ENCODE measurements at places on chromosomes 7 and 10.

- H3K27ac ChIP-seq: no peak overlapping the region
- no peak for DNase-seq
- H3K4me1 ChIP-seq: no peaks in the 10 kb centered on the region
These were observed 237.4 kb downstream of the SEMA3D start for GRCh38 chr7:84949501-84949900.

GRCh38 chr10:61943674-61944378, 42.3 kb downstream of the ARID5B start:
- H3K4me1 ChIP-seq: peaks cover 58% of the 10 kb centered on the region
- H3K27ac ChIP-seq: peak overlapping the region; percentile 88
- DNase-seq: no peak
- H3K4me3 ChIP-seq: no peak overlapping the region
- no peaks in the 10 kb centered on the region for H3K27me3 ChIP-seq

- H3K4me1 ChIP-seq: peaks cover 53% of the 10 kb centered on the region
- peak overlapping the region; percentile 91 for H3K27ac ChIP-seq
- DNase-seq: no peak
- no peaks in the 10 kb centered on the region for H3K27me3 ChIP-seq
- peak overlapping the region; percentile 79 for H3K4me3 ChIP-seq
- no peaks in the 10 kb centered on the region for H3K36me3 ChIP-seq
These were observed 589 bp downstream of the LDB1 start for GRCh38 chr10:102119417-102120141.

DNA sequence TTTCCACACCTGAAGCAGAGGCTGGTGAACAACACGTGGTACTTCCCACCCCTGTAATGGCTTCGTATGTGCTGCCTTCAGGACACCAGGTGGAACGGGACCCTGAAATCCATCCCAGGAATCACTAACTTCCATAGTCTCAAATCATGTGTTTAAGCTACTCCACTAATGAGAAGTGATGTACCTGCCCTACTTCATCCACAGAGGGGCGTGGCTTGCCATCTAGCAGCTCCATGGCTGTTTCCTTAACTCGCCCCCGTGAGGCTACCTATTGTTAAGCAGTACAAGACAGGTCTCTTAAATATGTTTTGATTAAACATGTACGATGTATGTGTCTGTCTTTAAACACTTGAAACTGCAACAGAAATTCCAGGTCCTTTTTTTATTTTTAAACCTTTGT, 31.8 kb downstream of the ARL3 start:
- DNase-seq: no peak
- H3K4me3 ChIP-seq: no peak overlapping the region
- no peaks in the 10 kb centered on the region for H3K4me1 ChIP-seq
- no peaks in the 10 kb centered on the region for H3K27me3 ChIP-seq
- H3K27ac ChIP-seq: no peak overlapping the region
- H3K36me3 ChIP-seq: no peaks in the 10 kb centered on the region

DNA sequence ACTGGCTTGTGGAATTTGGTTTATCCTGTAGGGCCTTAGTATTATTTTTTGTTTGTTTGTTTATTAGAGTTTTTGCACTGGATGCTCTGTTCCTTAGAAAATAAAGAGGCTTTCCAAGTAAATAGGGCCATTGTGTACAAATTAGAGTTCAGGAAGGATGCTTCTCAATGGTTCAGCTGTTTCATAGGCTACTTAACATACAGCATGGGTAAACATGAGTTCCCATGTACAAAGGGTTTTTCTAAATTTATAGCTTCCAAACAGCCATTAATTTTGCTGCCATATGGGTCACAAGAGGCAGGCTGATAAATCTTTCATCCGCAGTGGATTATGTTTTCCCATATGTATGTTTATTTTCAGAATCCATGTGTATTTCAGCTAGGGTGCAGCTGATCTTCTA, 121.6 kb upstream of the WDR11 start:
- no peak overlapping the region for H3K27ac ChIP-seq
- no peaks in the 10 kb centered on the region for H3K27me3 ChIP-seq
- no peak overlapping the region for H3K4me3 ChIP-seq

- no peaks in the 10 kb centered on the region for H3K4me1 ChIP-seq
- H3K4me3 ChIP-seq: no peak overlapping the region
- no peak overlapping the region for H3K27ac ChIP-seq
- H3K27me3 ChIP-seq: no peaks in the 10 kb centered on the region
- no peak for DNase-seq
These were observed 47.9 kb downstream of the IRF5 start for GRCh38 chr7:128985660-128986059.

DNA sequence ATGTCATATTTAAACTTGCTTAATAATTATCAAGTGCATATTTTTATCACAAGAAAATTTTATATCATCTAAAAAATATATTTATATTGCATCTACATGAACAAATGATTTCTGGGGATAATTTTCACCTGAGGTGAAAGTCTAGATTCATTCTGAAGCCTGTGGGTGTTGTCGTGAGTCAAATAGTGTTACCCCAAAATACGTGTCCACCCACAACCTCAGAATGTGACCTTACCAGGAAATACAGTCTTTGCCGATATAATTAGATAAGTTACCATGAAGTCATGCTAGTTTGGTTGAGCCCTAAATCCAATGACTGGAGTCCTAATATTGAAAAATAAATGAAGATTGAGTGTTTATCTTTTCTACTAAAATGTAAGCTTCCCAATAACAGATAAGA, 203.0 kb upstream of the MDFIC start:
- H3K4me1 ChIP-seq: no peaks in the 10 kb centered on the region
- no peaks in the 10 kb centered on the region for H3K27me3 ChIP-seq
- no peak for DNase-seq
- no peak overlapping the region for H3K4me3 ChIP-seq

DNA sequence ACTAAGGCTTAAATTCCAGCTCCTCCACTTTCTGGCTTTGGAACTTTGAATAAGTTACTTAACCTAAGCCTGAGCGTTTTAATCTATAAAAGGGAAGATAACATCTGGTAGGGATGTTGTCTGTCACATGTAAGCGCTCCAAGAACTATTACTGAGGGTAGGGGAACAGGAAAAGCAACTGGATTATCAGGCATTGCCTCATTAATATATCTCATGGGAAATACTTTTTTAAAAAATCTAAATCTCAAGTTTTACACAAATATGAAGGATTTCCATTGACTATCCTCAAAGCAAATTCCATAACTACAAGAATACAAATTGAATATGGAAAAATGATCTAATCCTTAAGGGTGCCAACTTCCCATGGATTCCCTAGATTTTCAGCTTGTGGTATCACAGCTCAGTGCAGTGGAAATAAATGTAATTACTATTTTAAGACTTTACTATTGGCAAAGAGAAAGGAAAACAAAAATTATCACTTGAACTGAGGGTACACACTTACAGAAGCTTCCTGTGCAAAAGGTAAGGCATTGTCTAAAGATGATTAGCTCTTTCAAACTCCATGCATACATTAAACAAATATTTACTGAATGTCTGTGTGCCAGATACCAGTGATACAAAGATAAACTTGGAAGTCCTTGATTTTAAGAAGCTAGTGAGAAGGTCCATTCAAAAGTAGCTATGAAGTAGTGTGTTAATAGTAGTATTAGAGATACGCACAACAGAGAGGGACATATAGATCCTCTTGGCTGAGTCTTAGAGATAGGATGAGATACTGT, 38.4 kb downstream of the NT5C2 start:
- peaks cover 31% of the 10 kb centered on the region for H3K36me3 ChIP-seq
- peaks cover 42% of the 10 kb centered on the region for H3K4me1 ChIP-seq
- H3K27ac ChIP-seq: peak overlapping the region; percentile 88
- DNase-seq: no peak
- H3K4me3 ChIP-seq: no peak overlapping the region

DNA sequence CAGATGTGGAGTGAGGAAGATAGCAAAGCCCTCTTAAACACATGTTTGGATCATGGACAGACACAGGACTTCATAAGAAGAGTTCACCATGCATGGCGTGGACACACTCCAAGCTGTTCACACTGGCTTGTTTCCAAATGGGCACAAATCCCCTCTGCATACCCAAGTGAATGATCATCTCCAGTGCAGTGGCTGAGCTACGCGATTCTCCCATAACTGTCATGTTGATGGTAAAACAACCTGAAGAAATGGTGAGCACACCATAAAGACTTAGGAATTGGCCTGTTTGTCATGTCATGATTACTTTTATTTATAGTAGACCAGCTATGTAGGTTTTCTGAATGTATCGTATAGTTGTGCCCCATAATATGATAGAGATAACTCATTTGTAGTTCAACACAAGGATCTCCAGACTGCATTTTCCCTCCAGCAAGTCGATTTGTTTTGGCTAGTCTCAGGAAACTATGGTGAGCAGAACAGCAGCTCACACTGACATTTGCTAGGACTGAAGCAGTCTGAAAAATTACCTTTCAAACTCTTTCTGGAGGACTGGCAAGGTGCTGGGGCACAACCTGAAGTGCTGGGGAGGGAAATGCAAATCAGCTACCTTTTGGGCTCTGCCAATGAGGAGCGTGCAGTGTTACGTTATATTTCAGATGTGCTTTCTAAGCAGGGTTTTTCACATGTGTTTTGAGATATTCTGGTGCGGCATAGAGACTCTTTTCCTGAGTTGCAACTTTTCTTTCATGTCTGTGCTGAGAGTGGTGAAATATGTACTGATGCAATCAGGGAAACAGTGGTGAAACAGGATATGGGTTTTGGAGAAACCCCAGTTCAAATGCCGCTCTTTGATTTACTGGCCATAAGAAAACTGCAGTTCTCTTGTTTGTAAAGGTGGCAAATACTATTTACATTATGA, 629.6 kb upstream of the DPP6 start:
- H3K4me1 ChIP-seq: no peaks in the 10 kb centered on the region
- no peak for DNase-seq
- no peaks in the 10 kb centered on the region for H3K27me3 ChIP-seq

- no peak overlapping the region for H3K4me3 ChIP-seq
- H3K27ac ChIP-seq: no peak overlapping the region
- no peaks in the 10 kb centered on the region for H3K36me3 ChIP-seq
- DNase-seq: no peak
- H3K27me3 ChIP-seq: no peaks in the 10 kb centered on the region
These were observed 149.7 kb downstream of the FRMD4A start for GRCh38 chr10:14180911-14181566.

DNA sequence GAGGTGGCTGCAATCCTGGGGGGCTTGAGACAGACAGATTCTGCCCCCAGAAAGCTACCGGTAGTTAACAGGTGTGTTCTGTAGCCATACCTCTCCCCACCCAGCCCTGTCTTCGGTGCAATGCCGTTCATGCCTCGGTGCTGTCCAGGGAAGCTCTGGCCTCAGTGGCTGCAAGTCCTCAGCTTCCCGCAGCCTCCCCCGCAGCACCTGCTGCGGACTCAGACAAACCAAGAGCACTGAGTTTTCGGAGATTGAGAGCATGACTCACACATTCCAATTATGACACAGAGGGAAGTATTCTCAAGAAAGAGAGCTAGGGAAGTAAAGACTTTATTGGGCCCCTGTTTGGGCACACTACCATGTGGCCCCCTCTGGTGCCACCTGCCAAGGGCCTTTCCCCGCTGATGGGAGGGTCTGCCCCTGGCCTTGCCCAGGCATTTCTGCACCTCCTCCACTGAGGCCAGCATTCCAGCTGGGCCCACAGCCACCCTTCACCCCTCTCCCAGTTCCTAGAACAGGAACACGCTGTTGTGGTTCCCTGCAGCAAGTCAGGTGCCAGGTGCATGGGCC, 30.2 kb upstream of the EZH2 start:
- H3K36me3 ChIP-seq: no peaks in the 10 kb centered on the region
- H3K4me1 ChIP-seq: peaks cover 22% of the 10 kb centered on the region
- no peaks in the 10 kb centered on the region for H3K27me3 ChIP-seq
- H3K4me3 ChIP-seq: no peak overlapping the region

GRCh38 chr10:102401342-102401654, 5.8 kb downstream of the NFKB2 start:
- peaks cover 45% of the 10 kb centered on the region for H3K4me1 ChIP-seq
- no peaks in the 10 kb centered on the region for H3K27me3 ChIP-seq
- peak overlapping the region; percentile 64 for H3K27ac ChIP-seq
- no peak overlapping the region for H3K4me3 ChIP-seq
- H3K36me3 ChIP-seq: peaks cover 2% of the 10 kb centered on the region

DNA sequence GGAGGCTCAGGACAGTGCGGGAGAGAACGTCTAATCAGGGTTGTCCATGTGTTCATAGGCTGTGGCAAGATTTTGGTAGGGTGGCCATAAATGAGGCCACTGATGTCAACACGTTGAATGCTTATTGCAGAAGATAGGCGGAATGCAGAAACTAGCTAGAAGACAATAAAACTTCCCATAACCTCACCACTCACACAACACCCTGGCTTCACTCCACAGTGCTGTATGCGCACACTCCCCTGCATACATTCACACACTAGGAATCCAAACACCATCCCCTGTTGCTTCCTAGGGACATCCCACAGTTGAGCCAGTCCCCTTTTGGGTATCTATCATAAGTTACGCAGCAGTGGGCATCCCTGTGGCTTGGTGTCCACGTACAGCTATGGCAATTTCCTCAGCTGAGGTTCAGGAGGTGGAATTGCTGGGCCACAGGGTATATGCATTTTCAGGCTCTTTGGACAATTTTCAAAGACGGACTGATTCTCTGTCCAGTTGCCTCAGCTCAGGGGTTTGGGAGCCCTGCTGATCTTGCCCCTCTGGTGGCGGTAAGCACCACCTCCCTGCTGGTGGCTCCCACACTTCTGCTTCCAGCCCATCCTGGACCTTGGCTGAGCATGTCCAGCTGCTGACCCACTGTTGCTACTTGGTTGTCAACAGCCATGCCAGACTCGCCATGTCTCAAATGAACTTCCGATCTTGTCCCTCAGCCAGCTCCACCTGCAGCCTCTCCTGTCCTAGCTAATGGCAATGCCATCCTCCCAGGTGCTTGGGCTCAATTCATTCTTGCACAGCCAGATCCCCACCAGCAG, 36.4 kb downstream of the CDH23 start:
- no peaks in the 10 kb centered on the region for H3K36me3 ChIP-seq
- H3K4me3 ChIP-seq: no peak overlapping the region
- no peak for DNase-seq
- no peaks in the 10 kb centered on the region for H3K27me3 ChIP-seq

GRCh38 chr10:51733057-51733456, 33.7 kb upstream of the CSTF2T start:
- no peaks in the 10 kb centered on the region for H3K36me3 ChIP-seq
- H3K27me3 ChIP-seq: peaks cover 3% of the 10 kb centered on the region
- DNase-seq: no peak
- H3K4me3 ChIP-seq: no peak overlapping the region
- H3K4me1 ChIP-seq: no peaks in the 10 kb centered on the region

DNA sequence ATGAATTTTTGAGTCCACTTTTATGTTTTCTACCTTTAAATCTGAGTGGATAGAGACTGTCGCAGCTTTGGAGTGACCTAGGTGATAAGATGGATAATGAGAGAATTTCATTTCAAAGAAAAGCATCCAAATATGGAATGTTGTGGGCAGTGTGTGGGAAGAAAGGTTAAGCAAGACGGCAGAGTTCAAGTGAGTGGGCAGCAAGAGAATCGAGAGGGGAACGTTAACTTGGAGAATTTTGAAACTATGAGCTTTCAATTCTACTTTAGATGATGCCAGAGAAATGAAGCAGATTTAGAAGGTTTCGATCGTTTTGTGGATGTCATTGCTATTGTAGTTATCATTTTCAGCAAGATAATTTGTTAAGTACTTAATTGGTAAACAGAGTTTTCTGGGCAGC, 73.0 kb downstream of the XRCC2 start:
- H3K36me3 ChIP-seq: no peaks in the 10 kb centered on the region
- H3K27me3 ChIP-seq: peaks cover 2% of the 10 kb centered on the region
- H3K4me1 ChIP-seq: no peaks in the 10 kb centered on the region
- H3K27ac ChIP-seq: no peak overlapping the region
- no peak for DNase-seq

All from Panc1 (cell line).